ENCODE measurements at places on chromosomes 2 and 18. TPM values are rescaled to one million over a fixed set of nuclear protein-coding genes. Genes with fewer than 3 reads are reported as not detected.

C1QL2 gene
- not detected for total RNA-seq

EDAR gene
- not detected for total RNA-seq

ABCB11 gene
- not detected for total RNA-seq

FAM124B gene
- not detected for total RNA-seq

SERPINB13 gene
- total RNA-seq = not detected

DRC1 gene
- total RNA-seq = not detected

SKOR2 gene
- total RNA-seq = not detected

FEV gene
- not detected for total RNA-seq

FOSL2 gene
- 31.5 TPM for total RNA-seq

RTP5 gene
- total RNA-seq = not detected

TFPI gene
- total RNA-seq = 140 TPM

ANKRD53 gene
- 2.2 TPM for total RNA-seq
